ENCODE measurements at places on chromosomes 13 and 19.

DNA sequence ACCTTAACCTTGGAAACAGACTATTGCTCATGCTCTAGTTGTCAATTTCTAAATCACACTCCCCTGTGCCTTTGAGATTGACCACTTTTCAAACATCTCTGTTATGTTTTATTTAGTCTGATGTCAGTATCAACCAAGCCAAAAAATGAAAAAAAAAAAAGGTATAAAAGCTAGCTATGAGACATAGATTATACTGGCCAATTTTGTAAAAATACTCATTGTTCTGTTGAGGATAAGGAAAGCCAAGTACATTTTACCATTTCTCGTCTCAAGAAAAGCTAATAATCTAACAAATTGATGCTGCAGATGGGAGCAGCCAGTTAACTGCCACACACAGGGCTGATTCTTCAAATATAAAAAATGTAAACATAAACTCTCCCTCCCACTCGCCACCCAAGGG lies 572.6 kb upstream of the KLF12 start:
- no peak for DNase-seq
- H3K27ac ChIP-seq = no peak overlapping the region
- H3K27me3 ChIP-seq = no peaks in the 10 kb centered on the region

DNA sequence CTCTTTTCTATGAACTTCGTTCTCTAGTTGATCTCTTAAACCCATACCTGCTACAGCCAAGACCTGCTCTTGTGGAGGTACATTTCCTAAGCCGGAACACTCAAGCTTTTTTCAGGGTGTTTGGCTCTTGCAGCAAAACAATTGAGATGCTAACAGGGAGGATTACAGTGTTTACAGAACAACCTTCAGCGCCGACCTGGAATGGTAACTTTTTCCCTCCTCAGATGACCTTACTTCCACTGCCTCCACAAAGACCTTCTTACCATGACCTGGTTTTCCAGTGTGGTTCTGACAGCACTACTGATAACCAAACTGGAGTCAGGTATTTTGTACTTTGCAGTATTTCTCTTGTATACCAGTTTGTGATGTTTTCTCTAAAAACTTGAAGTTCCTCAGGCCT lies 506 bp downstream of the KCNRG start:
- H3K4me1 ChIP-seq = no peaks in the 10 kb centered on the region
- no peak overlapping the region for H3K27ac ChIP-seq
- no peak overlapping the region for H3K4me3 ChIP-seq
- no peak for DNase-seq
- no peaks in the 10 kb centered on the region for H3K27me3 ChIP-seq

GRCh38 chr13:48715977-48716376 lies 62.2 kb downstream of the CYSLTR2 start:
- no peak overlapping the region for H3K27ac ChIP-seq
- H3K4me3 ChIP-seq = no peak overlapping the region
- DNase-seq = no peak
- H3K27me3 ChIP-seq = no peaks in the 10 kb centered on the region

DNA sequence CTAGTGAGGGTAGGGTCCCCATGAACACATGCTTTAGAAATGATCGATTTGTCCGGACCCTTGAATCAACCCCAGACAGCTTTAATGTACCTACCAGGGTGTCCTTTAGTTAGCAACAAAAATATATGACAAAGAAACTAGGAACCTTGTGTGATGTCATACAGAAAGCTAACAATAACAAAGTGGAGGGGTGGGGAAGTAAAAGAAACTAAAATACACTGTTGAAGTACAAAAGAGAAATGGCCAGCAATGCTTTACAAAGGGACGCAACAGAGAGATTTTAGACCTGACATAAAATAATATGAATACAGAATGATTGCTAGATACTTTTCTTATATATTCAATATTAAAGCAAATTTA lies 40.0 kb downstream of the DZIP1 start:
- no peak overlapping the region for H3K27ac ChIP-seq
- no peak overlapping the region for H3K4me3 ChIP-seq
- H3K4me1 ChIP-seq = peaks cover 6% of the 10 kb centered on the region

DNA sequence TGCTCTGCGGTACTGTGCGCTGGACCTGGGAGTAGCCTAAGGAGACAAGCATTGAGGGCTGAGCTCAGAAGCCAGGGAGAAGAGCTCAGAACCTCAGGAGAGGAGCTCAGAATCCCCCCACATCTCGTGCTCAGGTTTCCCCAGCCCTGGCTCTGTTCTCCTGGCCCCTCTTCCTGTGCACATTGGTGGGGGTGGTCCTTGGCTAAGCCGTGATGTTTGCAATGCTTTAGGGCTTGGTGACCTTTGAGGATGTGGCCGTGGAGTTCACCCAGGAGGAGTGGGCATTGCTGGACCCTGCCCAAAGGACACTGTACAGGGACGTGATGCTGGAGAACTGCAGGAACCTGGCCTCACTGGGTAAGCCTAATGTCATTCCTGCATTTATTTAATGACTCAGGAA lies 6.6 kb downstream of the ZNF557 start:
- H3K4me3 ChIP-seq = no peak overlapping the region
- H3K27me3 ChIP-seq = no peaks in the 10 kb centered on the region
- no peak for DNase-seq
- H3K4me1 ChIP-seq = no peaks in the 10 kb centered on the region
- H3K36me3 ChIP-seq = peaks cover 61% of the 10 kb centered on the region
- no peak overlapping the region for H3K27ac ChIP-seq

DNA sequence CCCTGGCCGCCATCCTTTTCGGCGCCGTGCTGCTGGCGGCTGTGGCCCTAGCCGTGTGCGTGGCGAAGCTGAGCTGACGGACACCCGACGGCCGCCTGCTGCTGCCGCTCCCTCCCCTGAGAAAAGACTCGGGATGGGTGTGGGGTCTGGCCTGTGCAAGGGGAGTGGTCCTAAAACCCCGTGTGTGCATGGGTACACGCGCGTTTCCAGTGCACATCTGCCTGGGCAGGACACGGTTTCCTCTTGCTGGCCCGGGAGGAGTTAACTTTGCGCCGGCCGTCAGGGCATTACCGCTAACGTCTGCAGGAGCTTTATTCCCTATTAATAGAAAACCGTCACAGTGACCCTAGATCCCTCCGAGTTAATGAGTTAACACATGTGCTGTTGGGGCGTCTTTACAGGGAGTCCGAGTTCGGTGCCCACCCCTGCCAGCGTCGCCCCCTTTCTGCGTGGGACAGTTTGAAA lies 1.3 kb downstream of the RGS9BP start:
- DNase-seq = no peak
- H3K4me3 ChIP-seq = no peak overlapping the region
- H3K36me3 ChIP-seq = 0 out of 2 replicates have a peak, but pooled peaks cover 4% of the 10 kb centered on the region
- no peak overlapping the region for H3K27ac ChIP-seq
- no peaks in the 10 kb centered on the region for H3K27me3 ChIP-seq
- peaks cover 23% of the 10 kb centered on the region for H3K4me1 ChIP-seq

GRCh38 chr19:42494321-42494720 lies 34.0 kb downstream of the CEACAM1 start:
- H3K4me1 ChIP-seq = peaks cover 13% of the 10 kb centered on the region
- H3K27me3 ChIP-seq = no peaks in the 10 kb centered on the region
- DNase-seq = no peak
- no peak overlapping the region for H3K27ac ChIP-seq
- H3K4me3 ChIP-seq = no peak overlapping the region

- H3K4me3 ChIP-seq = no peak overlapping the region
- no peaks in the 10 kb centered on the region for H3K36me3 ChIP-seq
- no peaks in the 10 kb centered on the region for H3K27me3 ChIP-seq
Observed at GRCh38 chr13:101393140-101393539, 23.2 kb downstream of the NALCN start.

GRCh38 chr13:20191311-20192157 lies 1.2 kb downstream of the GJB2 start:
- H3K27ac ChIP-seq = peak overlapping the region; percentile 64
- H3K4me3 ChIP-seq = peak overlapping the region; percentile 65
- H3K4me1 ChIP-seq = peaks cover 29% of the 10 kb centered on the region

DNA sequence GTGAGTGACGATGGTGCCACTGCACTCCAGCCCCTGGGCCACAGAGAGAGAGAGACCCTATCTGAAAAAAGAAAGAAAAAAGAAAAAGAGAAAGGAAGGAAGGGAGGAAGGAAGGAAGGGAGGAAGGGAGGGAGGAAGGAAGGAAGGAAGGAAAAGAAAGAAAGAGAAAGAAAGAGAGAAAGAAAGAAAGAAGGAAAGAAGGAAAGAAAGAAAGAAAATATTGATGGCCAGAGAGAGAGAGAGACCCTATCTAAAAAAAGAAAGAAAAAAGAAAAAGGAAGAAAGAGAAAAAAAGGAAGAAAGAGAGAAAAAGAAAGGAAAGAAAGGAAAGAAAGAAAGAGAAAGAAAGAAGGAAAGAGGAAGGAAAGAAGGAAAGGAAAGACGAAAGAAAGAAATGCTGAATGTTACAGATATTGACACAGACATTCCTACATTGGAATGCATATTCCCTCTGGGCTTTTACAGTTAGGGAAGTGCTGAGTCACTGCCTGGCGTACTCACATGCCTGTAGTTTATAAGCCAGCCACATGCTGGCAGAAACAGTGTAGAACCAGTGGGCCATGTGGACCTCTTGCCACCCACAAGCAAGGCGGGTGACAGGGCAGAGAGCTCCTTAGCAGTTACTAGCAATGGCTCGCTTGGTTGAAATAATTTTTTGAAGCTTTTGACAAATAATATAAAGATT lies 34.6 kb upstream of the SLC46A3 start:
- peak; percentile 76 for DNase-seq
- H3K36me3 ChIP-seq = no peaks in the 10 kb centered on the region
- H3K27me3 ChIP-seq = no peaks in the 10 kb centered on the region
- peak overlapping the region; percentile 66 for H3K27ac ChIP-seq

GRCh38 chr13:110790371-110790770 lies 76.9 kb downstream of the ING1 start:
- no peak overlapping the region for H3K4me3 ChIP-seq
- no peaks in the 10 kb centered on the region for H3K36me3 ChIP-seq
- H3K27ac ChIP-seq = no peak overlapping the region
- H3K27me3 ChIP-seq = no peaks in the 10 kb centered on the region

GRCh38 chr13:24861617-24862362 lies 97.8 kb downstream of the RNF17 start:
- no peaks in the 10 kb centered on the region for H3K27me3 ChIP-seq
- H3K27ac ChIP-seq = no peak overlapping the region
- no peaks in the 10 kb centered on the region for H3K4me1 ChIP-seq
- H3K4me3 ChIP-seq = no peak overlapping the region

GRCh38 chr13:39451860-39452301 lies 151.1 kb downstream of the LHFPL6 start:
- H3K4me1 ChIP-seq = no peaks in the 10 kb centered on the region
- no peak overlapping the region for H3K4me3 ChIP-seq
- H3K27ac ChIP-seq = no peak overlapping the region
- H3K36me3 ChIP-seq = no peaks in the 10 kb centered on the region
- DNase-seq = no peak

GRCh38 chr13:46213242-46213641 lies 1.5 kb downstream of the LRRC63 start:
- no peak for DNase-seq
- no peaks in the 10 kb centered on the region for H3K36me3 ChIP-seq
- no peak overlapping the region for H3K4me3 ChIP-seq
- H3K4me1 ChIP-seq = no peaks in the 10 kb centered on the region
- H3K27me3 ChIP-seq = no peaks in the 10 kb centered on the region
- H3K27ac ChIP-seq = no peak overlapping the region

DNA sequence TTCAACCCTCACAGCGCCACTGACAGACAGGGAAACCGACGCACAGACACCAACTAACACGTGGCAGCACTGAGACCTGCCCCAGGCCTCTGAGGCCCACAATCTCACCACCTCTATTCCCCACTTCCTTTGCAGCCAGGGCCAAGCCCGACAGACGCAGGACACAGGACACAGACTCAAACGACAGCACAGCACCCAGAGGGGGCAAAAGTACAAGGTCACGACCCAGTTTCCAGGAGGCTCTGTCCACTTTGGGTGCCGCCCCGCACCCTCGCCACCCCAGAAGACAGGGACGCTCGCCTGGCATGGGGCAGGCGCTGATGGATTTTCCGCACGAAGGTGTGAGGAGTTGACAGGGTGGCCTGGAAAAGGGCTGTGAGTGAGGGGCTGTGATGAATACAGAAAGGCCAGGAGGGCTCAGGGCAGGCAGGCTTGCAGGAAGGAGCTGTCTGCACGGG lies 48.8 kb downstream of the MLLT1 start:
- peaks cover 11% of the 10 kb centered on the region for H3K4me1 ChIP-seq
- no peaks in the 10 kb centered on the region for H3K27me3 ChIP-seq
- DNase-seq = no peak
- H3K4me3 ChIP-seq = no peak overlapping the region
- H3K27ac ChIP-seq = no peak overlapping the region

DNA sequence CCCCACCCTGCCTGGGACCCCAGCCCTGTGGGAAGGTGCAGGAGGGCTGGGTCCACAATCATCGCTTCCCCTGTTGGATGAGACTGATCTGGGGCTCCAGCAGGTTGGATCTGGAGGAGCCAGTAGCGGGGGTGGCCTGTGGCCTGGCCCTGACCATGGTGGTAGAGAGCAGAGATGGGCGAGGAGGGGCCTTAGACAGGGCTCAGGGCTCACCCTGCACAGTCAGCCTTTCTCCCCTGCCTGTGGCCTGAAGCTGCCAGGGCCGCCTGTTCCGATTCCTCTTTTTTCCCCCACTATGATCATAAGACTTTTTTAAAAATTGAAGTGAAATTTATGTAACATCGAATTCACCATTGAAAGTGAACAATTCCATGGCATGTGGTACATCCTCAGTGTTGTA lies 18.2 kb downstream of the SIN3B start:
- no peaks in the 10 kb centered on the region for H3K4me1 ChIP-seq
- no peaks in the 10 kb centered on the region for H3K27me3 ChIP-seq
- peaks cover 44% of the 10 kb centered on the region for H3K36me3 ChIP-seq
- no peak for DNase-seq
- no peak overlapping the region for H3K27ac ChIP-seq

DNA sequence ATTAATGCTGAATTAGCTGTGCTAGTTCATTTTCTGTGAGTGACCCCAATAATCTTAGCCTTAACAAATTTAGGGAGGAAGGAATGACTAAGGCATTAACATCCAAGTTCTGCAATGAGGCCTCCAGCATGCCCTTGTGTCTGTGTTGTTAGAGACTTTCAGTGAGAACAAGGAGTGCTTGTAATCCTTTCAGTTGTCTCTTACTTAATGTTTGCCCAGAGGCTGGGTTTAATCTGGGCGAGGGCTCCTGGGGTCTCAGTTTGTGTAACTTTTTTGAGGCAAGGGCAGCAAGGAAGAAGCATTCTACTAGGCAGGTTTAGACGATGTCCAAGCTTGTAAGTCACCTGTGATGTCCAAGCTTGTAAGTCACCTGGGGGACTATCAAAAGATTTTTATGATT lies 24.3 kb downstream of the CCNA1 start:
- no peaks in the 10 kb centered on the region for H3K36me3 ChIP-seq
- H3K27ac ChIP-seq = no peak overlapping the region
- H3K27me3 ChIP-seq = no peaks in the 10 kb centered on the region

DNA sequence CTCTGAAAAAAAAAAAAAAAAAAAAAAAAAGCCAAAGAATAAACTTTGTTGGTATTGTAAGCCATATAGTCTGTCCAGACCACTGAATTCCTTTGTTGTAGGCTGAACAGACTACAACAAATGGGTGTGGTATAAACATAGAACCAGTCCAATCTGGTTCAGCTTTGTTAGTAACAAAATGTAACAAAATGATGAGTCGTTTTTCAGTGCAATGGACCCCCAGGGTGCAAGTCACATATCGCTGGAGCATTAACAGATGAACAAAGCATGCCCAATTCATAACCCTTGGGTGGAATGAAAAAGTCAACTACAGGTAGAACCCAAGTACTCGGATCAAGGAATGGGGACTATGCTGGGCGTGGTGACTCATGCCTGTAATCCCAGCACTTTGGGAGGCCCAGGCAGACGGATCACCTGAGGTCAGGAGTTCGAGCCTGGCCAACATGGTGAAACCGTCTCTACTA lies 13.6 kb upstream of the FCHO1 start:
- H3K4me1 ChIP-seq = peaks cover 32% of the 10 kb centered on the region
- H3K4me3 ChIP-seq = no peak overlapping the region
- H3K27me3 ChIP-seq = no peaks in the 10 kb centered on the region
- DNase-seq = no peak
- H3K27ac ChIP-seq = peak overlapping the region; percentile 62

Data from HCT116 (cell line).